Heart right ventricle (tissue), 16 donors: ENCODE measurements at places on chromosomes 11 and 22. TPM values are rescaled to one million over a fixed set of nuclear protein-coding genes. Genes with fewer than 3 reads are reported as not detected.

GRCh38 chr22:43312608-43313007 is 30.6 kb downstream of the SCUBE1 start:
- peak; percentile 47 for DNase-seq

DNA sequence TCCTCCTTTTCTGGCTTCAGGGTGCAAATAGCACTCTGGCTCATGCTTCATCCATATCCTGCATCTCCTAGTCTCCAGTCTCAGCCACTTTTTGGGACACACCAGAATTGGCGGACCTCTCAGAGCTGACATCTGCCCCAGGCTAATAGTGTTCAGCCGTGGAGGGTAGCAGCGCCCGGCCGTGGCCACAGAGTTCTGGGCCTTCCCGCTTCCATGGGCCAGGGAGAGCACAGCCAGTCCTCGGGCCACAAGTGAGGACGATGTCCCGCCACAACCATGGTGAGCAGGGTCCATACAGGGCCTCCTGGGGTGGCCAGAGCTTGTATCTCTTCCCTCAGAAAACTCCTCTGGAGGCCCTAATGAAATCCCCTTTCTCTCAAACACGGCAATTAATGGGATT is 26.0 kb downstream of the DKK3 start:
- no peak for DNase-seq

DNA sequence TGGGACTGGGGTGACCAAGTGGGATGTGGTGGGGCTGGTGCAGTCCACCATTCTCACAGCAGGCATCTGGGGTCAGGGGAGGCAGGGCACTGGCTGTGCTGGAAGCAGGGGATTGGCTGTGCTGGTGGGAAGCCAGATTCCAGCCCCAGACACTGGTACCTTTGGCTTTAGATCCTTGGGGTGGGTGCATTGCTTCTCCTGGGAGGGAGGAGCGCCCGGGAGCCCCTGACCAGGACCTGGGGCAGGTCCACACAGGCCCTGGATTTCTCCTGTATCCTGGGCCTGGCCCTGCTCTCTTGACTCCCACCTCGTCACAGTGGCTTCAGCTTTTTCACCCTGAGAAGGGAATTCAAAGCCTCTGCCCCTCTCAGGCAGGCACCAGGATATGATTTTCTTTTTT is 38.5 kb downstream of the ST3GAL4 start:
- no peak for DNase-seq

- DNase-seq, result no peak
Observed at GRCh38 chr11:109130910-109131309, 291.1 kb upstream of the C11orf87 start.

- DNase-seq, result no peak
Observed at GRCh38 chr11:45225277-45225676, 60.9 kb downstream of the SYT13 start.

DNA sequence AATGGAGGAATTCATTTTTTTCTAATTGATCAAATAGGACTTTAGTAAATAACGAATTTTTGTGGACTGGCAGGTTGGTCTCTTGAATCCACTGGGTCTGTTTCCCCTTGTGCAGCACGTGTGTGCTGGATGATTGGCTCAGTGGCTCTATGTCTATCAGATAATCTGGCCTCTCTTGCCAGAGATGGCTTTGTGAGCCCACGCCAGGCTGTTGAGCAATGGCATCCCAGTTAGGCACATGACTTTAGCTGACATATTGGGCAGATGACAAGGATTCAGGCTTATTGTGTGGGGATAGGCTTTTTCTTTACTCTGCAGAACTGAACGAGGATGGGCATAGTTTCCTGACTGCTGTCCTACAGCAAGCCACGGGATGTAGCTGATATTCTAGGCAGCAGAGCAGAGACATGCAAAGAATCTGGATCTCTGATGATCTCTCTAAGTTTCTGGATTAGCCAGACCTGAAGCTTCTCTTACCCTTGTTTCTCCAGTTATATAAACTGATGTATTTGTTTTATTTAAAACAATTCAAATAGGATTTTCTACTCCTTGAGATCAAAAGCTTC is 144.9 kb downstream of the ARHGAP42 start:
- peak; percentile 13 for DNase-seq

GRCh38 chr11:25163421-25163820 is 666.6 kb downstream of the LUZP2 start:
- DNase-seq, result no peak

DNA sequence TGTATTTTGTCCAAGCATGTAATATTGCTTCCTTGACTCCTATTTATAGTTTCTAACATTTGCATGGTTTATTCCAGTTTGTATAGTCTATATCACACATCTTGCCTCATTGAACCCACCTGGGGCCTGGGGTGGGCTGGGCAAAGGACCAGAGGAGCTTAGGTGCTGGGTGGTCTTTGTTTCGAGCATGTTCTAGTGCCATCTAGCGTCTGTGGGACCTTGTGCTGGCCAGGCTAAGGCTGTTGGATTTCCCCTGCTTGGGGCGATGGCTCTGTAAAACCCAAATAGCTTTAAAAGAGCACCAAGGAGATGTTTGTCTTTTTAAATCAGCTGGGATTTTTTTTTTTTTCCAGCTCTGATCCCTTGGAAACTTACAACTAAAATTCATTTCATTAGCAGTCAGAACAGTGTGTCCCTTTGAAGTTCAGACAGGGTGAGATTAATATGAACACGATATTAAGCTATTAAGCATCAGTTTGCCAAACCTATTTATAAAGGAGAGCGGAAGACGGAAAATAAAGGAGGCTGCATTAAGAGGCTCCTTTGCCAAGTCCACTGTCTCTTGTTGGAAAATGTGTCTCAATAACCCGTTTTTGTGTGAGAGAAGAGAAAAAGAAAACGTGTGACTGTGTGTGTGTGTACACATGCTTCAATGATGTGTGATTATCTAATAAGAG is 157.4 kb downstream of the COMMD9 start:
- peak; percentile 68 for DNase-seq

DNA sequence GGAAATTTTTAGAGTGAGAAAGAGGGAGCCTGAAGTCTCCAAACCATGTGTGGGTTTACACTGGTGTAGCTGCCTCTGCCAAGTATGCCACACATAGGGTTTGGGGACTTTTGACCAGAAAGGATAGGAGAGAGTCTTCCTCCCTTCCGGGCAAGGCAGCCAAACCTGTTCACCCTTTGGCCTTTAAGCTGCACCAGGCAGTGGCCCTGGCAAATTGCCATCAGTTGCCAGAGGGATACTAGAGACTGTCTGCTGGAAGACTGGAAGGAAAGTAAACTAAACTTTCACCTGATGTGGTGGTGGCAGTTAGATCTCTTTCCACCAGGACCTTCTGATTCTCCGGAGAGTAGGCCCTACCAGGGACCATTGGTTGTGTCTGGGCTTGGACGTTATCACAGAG is 1263.2 kb downstream of the FAM181B start:
- no peak for DNase-seq

DNA sequence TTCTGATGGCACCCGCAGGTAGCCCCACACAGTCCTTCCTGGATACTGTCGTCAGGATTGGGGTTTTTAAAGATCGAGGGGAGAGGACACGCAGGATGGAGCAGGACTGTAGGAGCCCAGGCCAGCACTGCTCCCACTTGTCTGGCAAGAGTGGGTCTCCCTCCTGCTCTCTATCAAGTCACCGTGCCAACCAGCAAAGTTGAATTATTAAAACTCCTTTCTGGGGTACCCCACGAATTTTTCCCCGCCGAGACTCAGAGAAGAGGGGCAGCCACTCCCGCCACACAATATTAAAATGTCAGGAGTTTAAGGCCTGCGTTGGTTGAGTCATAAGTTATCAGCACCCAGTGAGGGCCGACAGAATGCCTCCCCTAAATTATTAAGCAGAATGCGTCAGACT is 10.1 kb downstream of the LMO1 start:
- DNase-seq, result no peak

- DNase-seq, result no peak
Observed at GRCh38 chr22:24039046-24039445, 27.9 kb downstream of the CABIN1 start.

DNA sequence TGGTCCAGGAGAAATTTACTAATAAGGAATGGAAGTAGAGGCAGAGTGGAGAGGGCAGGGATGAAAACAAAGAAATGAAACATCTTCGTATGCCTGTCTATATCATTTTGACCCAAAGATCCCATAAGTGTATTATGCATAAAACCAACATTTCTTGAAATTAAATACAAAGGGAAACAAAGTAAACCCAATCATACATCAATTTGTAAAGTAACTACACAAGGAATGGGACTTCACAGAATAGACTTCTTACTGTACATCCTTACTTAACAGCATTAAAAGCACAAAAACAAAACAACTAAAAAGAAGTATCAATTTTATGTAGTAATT is 253.6 kb upstream of the CCDC179 start:
- no peak for DNase-seq

DNA sequence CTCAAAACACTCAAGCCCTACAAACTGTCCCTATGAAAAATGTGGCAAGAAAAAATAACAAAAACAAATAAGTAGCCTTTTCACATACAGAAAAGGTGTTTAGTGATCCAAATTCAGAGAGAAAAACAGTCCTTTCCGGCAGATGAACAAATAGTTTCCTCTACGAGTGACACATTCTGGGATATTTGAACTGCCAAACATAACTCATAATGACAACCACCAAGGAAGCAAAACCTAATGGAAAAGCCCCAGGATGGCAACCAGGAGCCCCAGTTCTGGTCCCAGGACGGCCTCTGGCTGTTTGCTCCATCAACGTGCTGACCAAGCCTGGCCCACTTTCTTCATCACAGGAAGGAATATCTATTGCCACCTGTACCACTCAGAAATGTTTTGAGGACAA is 6.0 kb downstream of the PACSIN2 start:
- DNase-seq, result no peak

DNA sequence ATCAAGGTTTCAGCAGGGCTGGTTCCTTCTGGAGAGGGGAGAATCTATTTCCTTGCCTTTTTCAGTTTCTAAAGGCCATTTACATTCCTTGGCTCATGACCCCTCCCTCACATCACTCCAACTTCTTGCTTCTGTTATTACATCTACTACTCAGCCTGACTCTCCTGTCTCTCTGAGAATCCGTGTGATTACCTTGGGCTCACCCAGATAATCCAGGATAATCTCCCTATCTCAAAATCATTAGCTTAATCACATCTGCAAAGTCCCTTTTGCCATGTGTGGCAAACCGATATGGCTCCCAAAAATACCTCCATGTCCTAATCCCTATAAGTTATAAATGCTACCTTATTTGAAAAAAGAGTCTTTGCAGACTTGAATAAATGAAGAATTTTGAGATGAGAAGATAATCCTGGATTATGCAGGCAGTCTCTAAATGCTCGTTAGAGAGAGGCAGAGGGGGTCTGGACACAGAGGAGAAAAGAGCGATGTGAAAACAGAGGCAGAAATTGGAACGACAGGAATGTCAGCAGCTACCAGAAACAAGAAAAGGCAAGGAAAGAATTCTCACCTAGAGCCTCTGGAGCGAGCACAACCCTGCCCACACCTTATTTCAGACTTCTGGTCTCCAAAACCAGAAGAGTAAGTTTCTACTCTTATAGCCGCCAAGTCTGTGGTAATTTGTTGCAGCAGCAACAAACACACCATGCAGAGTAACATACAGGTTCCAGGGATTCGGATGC is 23.6 kb upstream of the ARHGAP32 start:
- no peak for DNase-seq

GRCh38 chr11:75333022-75333806 is 18.2 kb downstream of the ARRB1 start:
- no peak for DNase-seq

- DNase-seq, result no peak
Observed at GRCh38 chr11:62472063-62472884, 53.4 kb downstream of the SCGB1A1 start.

DNA sequence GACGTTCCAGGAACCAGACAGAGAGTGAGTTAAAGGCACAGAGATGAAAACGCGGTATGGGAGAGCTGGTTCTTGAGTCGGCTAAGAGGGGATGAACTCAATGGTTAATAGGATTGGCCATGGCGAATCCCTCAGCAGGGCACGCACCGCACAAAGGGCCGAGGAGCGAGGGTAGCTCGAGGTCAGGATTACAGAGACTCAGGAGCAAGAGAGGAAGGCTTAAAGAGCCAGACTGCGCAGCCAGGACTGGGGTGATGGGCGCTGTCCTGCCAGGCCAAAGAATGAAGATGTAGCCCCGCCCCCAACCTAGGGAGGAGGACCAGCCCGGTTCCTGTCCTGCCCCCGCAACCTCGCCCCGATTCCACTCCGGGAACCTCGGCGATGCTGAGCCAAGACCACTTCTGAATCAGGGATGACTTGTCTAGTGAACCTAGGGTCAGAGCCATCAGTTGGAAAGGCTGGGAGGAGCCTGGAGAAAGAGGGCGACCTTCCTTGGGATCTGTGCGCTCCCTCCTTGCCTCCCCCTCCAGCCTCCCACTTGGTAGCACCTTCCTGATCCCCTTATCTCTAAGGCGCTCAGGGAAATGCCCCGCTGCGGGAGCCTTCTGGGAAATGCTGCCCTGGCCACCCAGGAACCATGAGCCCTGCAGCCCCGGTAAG is at the start of gene PLEKHB1:
Gene PLEKHB1, plus strand, starts transcription at position 610 of the 660 bp plus-strand sequence. Its CDS starts 28 bp downstream, at position 638.
- DNase-seq, result no peak

GRCh38 chr11:44618561-44619425 is 53.3 kb downstream of the CD82 start:
- no peak for DNase-seq

DNA sequence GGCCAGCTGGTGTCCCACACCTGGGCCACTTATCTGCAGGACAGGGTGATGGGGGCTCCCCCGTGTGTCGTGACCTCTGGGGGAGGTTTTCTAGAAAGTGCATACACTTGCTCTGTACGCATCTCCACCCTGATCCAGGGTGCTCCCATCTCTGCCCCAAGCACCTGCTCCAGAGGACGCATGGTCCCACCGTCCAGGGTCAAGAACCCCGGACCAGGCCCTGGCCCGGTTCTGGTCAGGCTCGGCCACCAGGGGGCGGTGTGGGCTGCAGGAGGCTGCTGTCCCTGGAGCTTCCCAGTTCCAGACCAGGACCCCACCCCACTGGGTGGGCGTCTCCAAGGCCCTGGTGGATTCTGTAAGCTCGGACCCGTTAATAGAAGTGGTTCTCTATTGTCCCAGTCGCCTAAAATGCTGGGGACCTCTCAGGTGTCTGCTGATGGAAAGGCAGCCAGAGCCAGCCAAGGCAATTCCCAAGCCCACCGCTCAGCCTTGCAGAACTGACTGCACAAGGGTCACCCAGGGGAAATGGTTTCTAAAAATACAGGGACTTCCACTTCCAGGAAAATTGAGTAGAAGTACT is 34.7 kb upstream of the SEPTIN5 start:
- peak; percentile 38 for DNase-seq

The TSPAN32 gene
- 26.7 TPM for total RNA-seq

The ARHGEF17 gene
- total RNA-seq, result 44.4 TPM

The TPBGL gene
- not detected for total RNA-seq

The SWAP70 gene
- 22.1 TPM for total RNA-seq

The MS4A8 gene
- total RNA-seq, result not detected

The DLG2 gene
- 7.5 TPM for total RNA-seq

The CREB3L1 gene
- total RNA-seq, result 34.2 TPM

The SYCE3 gene
- total RNA-seq, result not detected

The VSIG2 gene
- 0.73 TPM for total RNA-seq

The YPEL4 gene
- 1.1 TPM for total RNA-seq

The PAMR1 gene
- 6.7 TPM for total RNA-seq

The KRTAP5-10 gene
- total RNA-seq, result not detected
